GF-D8 (cell line): ENCODE measurements at places on chromosomes 4 and X.

GRCh38 chr4:24910499-24910898 lies 2.3 kb downstream of the CCDC149 start:
- no peak for DNase-seq

DNA sequence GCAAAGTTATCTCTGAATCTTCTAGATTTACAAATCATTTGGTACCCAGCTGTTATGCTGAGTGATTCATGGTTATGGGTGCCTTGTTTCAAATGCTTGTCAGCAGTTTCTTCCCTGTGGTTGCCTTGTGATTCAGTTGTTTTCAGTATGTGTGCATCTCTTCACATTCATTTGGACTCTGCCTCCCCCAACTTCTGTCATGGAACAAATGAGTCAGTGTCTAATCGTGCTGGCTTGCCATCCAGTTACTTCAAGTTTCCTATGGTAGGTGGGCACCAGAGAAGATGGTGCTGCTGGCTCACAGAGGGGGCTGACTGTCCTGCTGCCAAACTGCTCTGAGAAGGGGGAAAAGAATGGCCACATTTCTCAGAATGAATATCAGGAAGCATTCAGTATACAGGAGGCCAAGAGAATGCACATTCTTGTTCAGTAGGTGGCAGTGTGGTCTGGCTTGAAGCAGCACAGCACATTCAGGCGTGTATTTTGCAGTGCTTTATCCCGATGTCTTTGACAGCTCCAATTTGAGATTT lies 260.9 kb downstream of the GLUD2 start:
- DNase-seq: no peak

DNA sequence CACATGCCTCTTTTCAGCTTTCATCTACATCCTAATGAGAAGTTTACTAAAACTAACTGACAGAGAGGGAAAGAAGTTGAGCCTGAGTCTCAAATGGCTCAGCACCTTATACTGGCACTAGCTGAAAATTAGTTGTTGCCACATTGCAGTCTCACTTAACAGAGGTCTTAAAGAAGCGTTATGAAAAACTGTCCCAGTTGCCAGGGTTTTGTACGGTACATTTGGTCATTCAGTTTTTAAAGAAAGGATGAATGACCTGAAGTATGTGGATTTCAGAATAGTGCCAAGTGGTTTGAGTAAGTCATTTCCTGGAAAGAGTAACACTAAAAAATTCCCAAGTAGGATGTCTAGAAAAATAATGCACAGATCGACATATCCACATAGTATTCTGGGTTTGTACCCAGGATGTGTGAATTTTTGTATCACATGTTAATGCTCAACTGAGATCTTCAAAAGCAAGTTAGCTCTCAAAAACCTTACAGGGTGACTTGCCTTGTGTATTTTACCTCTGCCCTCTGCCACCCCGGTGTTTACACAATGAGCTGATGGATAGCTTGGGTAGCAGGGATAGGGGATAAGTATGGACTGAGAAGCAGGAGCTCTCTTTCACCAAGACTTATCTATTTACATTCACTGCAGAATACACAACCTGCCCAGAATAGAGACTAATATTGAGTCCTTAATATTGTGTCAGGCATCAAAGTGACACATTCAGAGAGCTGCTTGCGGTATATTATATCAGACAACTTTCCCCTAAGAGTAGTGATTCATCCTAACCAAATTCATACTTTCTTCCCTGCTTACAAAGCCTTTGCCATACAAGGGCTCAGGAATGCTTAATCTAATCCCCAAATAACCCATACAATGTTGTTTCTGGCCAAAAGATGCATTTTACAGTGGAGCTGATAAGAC lies 1075.7 kb upstream of the PABPC4L start:
- DNase-seq: no peak

DNA sequence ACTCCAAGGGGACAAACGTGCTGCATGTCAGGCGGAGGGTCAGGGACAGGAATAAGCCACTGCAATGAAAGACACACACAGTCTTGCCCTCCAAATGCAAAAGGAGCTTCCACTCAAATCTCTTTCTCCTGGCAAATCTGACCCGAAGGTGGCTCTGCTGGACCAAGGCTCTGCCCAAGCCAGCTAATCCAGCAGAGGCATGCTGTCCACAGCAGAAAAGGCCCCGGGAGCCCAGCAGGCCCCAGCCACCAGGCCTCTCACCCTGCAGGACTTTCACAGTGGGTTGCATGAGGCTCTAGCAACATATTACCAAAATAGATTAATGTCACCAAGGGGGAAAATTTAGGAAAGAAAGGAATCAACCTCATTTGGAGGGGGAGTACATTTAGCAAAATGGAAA lies 628.6 kb downstream of the BCOR start:
- DNase-seq: no peak

- no peak for DNase-seq
These were observed 50.0 kb upstream of the TRIM2 start for GRCh38 chr4:153154007-153154975.

DNA sequence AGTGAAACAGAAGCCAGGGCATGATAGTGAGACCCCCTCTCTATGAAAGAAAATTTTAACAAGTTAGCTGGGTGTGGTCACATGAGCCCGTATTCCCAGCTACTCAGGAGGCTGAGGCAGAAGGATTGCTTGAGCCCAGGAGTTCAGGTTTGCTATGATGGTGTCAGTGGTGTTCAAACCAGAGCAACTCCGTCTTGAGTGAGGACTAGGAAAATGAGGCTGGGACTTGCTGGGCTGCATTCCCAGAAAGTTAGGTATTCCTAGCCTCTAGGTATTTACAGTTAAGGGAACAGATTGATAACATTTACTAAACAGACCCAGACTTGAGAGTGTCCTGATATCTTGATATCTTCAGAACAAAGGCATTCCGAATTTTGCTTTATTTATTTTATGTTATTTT lies 37.0 kb upstream of the NOCT start:
- DNase-seq: no peak

GRCh38 chr4:138851391-138852335 lies 163.9 kb upstream of the NOCT start:
- no peak for DNase-seq

GRCh38 chr4:184831153-184831552 lies 5.4 kb upstream of the ACSL1 start:
- no peak for DNase-seq

DNA sequence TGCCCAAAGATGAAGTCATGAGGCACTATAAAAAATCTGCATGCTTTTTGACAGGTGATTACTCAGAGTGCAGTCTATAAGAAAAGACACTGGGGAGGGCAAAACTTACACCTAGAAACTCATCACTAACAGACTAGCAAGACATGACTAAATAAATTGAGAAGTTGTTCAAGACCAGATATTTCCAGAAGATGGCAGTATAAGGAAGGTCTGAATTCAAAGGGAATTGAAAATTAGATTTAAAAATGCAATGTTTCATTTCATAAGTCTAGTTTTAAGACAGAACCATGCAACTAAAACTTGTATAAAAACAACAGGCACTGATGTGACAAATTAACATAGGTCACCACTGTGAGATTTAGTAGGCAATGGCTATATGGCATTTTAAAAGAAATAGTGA lies 232.5 kb upstream of the POF1B start:
- DNase-seq: no peak

- no peak for DNase-seq
These were observed 22.9 kb upstream of the CLGN start for GRCh38 chr4:140450352-140450751.

DNA sequence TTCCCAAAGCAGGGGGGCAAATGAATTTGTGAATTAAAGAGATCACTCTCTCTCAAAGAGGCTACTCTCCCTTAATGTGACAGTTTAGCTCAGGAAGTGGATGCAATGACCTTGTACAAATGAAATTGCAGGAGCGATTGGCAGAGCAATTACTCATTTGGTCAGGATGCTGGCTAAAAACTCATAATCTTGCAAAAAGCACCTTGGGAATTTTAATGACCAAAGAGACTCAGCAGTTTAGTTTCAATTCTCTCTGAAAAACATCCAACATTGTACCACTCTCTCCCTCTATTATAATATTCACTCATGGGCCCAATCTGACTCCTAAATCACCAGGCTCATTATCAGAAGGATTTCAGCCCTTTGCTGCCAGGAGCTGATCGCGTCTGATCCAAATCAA lies 26.1 kb downstream of the PDGFC start:
- no peak for DNase-seq

GRCh38 chr4:47221721-47222120 lies 190.4 kb downstream of the GABRB1 start:
- no peak for DNase-seq

DNA sequence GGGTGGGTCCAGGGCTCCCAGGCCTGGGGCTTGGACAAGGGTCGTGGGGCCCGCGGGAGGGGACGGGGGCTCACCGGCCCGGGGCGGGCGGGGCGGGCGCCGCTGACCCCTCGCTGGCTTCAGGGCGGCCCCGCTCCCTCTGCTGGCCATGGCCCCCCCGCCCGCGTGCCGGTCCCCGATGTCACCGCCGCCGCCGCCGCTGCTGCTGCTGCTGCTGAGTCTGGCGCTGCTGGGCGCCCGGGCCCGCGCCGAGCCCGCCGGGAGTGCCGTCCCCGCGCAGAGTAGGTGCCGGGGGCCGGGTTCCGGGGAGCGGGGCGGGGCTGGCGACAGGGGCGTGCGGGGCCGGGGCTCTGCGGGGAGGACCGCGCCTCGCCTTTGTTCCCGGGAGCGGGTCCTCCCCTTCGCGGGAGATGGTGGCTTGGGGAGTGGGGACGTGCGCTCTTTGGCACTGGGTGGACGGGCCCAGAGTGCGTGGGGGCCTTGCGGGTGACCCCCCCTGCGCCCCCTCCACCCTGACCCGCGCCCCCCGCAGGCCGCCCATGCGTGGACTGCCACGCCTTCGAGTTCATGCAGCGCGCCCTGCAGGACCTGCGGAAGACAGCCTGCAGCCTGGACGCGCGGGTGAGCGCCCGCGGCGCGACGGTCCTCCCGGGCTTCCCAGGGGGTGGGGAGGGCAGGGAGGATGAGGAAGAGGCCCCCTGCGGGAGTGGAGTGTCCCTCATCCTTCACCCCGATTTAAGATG lies 16.8 kb upstream of the NAT8L start:
- no peak for DNase-seq

- DNase-seq: no peak
These were observed 7.9 kb downstream of the ARSD start for GRCh38 chrX:2921193-2921592.

- no peak for DNase-seq
These were observed 650.3 kb upstream of the FAM241A start for GRCh38 chr4:111494971-111495370.

- DNase-seq: no peak
These were observed 125.5 kb upstream of the STS start for GRCh38 chrX:7021991-7022390.

- DNase-seq: no peak
These were observed 61.9 kb upstream of the ELOVL6 start for GRCh38 chr4:110260299-110260698.

DNA sequence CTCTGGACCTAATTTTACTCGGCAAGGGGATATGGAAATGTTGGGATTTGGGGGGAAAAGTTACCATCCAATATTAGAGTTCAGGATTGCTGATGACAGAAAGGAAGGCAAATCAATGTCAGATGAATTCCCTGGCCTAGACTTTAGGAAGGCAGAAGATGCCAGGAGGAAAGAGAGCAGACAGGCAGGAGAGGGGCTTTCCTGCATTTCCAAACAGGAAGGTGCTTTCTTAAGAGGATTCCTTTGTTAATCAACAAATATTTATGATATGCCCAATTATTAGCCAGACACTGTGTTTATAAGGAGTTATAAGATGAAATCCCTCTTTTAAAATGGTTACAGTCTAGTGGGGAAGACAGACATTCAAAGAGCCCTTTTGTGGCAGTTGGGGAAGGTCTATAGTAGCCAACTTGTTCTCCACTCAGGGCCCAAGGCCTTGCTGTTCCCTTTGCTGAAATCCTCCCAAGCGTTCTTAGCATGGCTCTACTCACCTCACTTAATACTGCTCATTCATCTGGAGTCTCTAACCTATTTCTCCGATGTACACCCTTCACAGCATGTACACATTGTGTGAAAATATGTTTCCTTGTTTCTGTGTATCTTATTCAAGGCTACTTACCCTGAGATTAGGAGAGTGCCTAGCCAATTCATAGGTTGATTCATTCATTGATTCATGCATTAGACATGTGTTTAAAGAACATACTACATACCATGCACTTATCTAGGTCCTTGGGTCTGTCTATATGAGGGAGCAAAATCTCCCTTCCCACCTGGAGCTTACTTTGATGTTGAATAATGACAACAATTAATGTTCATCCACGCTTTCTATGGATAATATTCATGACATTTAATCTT lies 5.3 kb downstream of the IGFBP7 start:
- no peak for DNase-seq

- DNase-seq: no peak
These were observed 84.8 kb downstream of the PAK3 start for GRCh38 chrX:111180750-111181240.

DNA sequence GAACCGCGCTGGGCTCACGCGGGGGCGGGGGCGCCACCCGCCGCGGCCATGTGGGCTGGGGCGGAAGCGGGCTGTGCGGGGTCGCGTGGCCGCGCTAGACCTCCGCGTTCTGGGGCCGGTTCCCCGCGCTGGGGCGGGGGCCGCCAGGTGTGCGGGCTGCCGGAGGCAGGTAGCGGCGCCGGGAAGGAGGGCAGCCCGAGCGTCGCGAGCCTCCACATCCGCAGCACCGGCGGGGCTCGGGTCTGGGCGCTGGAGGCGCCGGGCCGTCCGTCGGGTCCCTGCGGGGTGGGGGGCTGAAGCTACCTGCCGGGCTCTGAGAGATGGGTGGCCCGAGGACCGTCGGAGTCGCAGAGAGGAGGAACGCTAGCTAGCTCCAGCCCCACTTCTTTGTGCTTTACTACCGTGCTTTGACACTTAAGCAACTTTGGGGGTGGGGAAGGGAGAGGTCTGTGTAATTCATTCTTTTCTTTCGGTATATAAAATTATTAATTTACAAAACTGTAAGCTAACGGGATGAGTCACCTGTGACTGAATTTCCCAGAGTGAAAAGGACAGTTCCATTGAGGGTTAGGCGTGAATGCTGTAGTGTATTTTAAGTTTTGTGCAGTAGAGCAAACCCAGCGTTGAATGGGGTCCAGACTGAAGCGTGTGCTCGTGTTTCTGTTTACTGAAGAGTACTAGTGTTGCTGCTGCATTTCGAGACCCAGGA lies 689 bp downstream of the METAP1 start:
- no peak for DNase-seq

DNA sequence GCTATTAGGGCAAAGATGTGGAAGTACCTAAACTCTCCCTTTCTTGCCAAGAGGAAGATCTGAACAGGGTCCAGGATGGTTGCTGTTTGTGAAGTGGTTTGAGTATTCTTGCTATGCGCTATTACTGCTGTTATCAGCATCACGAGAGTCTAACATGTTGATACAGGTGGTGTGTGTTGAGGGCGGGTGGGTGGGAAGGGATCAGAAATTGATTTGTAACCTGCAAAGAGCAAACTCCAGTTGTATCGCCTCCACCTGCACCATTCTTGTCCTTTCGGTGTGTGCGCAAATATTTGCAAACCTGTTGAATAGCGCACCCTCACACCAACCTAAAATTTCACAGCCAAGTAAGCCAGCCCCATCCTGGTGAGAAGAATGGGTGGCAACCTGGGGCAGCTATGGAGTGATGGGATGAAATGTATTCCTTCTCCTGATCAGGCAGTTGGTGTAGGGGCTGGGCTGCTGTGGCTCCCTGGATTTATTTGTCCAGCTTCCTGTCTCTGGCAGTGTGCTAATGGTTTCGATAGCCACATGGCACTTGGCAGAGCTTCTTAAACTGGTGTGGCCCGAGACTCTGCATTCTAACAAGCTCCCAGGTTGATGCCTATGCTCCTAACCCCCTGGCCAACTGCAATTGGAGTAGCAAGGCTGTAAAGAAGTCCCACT lies 102.6 kb upstream of the SCML1 start:
- DNase-seq: no peak
